ENCODE measurements at places on chromosomes 2 and 18.

DNA sequence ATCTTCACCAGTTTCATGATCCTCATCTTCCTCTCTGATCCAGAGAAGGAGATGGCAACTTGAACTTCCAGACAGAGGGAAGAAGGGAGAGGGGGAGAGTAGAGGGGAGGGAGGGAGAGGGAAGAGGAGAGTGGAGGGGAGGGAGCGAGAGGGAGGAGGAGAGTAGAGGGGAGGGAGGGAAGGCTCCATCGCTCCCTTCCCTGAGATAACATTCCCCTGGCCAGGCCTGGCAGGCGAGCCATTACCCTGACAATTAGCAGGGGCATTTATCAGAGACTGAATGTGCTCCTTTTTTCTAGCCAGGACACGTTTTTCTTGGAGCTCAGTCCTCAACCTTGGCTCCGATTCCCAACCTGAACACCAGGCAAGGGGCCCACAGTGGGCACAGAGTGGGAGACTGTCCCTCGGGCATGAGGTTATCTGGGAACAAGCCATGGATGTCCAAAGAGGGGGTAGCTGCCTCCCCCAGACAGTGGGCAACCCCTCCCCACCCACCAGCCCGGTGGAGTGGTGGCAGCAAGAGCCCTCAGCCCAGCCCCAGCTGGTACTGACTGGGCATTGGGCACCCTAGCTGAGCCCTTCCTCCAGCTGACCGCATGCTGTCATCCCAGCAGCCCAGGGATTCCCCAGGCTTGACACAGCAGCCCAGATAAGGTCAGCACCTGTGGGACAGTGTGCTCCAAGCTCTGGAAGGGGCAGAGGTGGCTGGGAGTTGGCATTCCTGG, 81.8 kb downstream of the TNS1 start:
- no peak for DNase-seq

DNA sequence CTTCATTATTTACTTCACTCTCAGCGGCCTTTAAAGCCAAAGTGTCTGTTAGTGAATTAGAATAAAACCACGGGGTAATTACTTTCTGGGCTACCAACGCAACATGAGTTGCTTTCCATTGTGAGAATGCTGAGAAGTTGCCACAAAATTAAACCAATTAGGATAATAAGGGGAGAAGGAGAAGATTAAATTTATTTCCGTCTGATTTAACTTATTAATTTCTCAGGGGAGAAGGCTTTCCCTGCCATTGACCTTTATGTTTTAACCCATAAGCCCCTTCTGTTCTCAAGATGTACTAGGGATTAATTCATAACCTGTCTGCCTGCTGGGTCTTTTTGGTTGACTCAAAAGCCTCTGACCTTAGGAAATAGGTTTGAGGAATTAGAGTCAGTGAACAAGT, 42.3 kb upstream of the IGFBP5 start:
- peak; percentile 17 for DNase-seq

GRCh38 chr2:54771166-54771885, 47.9 kb downstream of the EML6 start:
- DNase-seq: no peak

DNA sequence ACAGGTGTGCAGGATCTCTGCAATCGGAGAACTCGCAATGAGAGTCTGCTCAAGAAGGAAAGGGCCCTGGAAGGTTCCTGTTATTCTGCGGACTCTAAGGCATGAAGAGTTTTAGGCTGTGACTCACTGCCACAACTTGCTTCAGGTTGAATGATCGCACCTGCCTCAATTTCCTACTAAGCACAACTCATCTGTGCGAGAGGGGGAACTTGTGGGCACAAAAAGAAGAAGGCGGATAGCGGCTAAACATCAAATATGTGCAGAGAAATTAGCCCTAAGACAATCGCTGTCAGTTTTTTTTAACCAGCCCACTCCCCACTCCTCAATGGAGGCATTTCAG, 14.0 kb upstream of the CREG2 start:
- no peak for DNase-seq

DNA sequence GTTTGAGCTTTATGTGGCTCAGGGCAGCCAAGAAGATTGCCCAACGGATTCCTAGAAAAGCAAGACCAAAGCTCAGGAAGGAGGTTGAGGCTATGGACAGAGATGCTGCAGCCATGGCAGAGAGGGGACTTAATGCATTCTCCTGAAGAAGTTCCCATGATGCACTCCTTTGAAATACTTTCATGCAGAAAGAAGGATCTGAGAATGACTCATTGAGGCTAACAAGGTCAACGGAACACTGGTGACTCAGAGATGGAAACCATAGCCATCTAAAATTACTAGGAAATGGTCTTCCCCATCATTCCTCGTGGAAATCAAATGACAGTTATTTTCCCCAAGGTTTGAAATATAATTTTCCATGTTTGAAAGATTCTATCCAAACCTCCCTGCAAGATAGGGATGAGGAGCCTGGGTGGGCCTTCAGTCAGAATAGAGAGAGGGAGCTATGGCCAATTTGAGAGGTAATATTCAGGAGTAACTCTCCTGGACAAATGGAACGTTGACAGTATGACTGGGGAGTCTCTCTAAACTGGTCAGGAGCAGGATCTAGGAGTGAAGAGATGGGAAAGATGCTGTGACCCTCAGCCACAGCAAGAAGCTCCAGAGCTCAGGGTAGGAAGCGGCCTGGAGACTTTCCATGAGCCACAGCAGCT, 63.0 kb downstream of the REEP1 start:
- no peak for DNase-seq

DNA sequence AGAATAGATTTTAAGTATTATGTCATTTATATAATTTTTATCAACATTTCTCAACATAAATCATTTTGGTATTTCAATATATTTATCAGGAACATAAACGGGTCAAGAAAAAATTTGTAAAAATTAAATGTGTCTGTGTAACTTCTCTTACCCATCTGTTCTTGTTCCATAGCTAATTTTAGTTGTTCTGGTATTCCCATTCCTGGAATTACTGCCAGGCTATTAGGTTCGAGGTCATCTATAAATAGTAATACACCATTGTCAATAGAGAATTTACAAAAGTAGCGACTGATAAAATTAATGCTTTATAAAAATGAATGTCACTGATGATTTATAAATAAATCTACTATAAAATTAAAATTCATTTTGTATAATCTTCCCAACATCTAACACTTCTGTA, 21.5 kb downstream of the SFT2D3 start:
- no peak for DNase-seq

DNA sequence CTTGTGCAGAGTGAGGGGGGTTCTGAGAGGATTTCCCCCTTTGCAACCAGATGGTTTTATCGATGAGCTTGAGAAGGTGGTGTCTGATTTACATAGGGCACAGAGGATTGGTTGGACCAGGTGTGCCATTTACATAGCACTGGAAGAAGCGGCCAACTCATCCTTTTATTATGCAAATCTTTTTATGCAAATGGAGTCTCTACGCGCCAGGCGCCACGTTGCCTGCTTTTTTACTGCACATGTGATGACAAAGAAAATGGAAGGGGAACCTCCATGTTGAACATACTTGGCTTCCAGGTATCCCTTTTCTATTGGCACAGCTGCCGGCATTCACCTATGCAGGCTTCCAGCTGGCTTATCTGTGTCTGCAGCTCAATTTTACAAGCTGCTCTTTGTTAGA, 18.4 kb upstream of the TXNL4A start:
- no peak for DNase-seq

- no peak for DNase-seq
Observed at GRCh38 chr2:172624996-172625395, 69.1 kb downstream of the PDK1 start.

DNA sequence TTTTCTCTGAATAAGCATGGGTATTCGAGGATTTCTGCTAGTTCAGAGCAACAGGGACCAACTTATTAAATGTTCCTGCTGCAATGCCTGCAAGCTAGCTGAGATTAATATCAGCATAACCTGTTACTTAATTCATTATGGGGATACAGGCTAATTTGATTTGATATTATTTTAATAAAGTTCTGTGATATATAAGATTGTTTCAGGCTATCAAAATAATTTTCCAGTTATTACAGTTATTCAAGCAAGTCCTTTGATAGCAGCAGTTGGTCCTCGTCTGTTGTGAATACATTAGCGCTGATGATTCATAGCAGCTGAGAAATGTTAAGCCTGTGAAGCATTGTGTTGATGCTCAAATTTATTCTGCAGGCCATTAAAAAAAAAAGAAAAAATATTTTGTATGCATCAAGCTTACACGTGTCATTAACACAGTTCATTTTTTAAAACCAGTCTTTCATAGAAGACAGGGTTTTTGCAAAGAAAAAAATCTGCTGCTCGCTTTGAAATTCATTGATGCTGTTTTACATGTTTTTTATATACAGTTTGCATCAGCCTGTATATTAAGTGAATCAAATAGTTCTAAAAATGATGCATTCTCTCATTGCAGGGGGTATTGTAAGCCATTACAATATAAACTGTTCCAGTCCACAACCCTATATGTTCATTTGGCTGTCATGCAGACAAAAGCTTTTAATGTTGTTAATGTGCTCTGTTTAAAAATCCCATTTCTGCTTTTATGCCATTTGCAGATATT, 482.5 kb downstream of the BCL11A start:
- DNase-seq: no peak

GRCh38 chr2:111061191-111061590, 59.5 kb upstream of the BCL2L11 start:
- no peak for DNase-seq

GRCh38 chr18:39773646-39774045, 2181.4 kb upstream of the PIK3C3 start:
- no peak for DNase-seq

DNA sequence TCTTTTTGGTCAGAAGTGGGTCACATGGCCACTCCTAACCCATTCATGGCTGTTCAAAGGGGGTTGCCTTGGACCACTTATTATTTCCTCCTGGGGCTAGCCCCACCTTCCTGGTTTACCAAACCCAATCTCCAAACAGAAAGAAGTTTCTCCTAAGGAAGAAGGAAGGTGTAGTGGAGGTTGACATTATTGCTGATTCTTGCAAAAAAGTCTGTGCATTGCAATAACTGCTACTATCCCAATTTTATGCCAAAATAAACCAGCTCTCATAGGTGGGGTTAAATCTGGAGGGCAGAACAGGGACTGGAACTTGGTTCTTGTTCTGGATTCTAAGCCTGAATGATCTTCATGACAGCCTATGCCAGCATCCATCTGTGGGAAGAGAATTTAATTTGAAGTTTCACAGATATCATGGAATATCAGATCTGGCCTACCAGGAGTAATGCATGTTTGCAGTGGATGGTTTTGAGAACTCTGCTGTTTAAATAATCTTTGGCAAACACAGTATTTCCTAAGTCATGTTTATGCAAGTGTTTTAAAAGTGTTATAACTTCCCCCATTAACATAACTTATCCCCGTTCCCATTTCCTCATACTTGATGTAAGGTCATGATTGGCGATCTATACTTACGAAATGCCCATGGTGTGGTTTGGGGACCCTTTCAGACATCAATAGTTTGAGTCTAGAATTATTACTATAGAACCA, 11.9 kb downstream of the ANXA4 start:
- no peak for DNase-seq

DNA sequence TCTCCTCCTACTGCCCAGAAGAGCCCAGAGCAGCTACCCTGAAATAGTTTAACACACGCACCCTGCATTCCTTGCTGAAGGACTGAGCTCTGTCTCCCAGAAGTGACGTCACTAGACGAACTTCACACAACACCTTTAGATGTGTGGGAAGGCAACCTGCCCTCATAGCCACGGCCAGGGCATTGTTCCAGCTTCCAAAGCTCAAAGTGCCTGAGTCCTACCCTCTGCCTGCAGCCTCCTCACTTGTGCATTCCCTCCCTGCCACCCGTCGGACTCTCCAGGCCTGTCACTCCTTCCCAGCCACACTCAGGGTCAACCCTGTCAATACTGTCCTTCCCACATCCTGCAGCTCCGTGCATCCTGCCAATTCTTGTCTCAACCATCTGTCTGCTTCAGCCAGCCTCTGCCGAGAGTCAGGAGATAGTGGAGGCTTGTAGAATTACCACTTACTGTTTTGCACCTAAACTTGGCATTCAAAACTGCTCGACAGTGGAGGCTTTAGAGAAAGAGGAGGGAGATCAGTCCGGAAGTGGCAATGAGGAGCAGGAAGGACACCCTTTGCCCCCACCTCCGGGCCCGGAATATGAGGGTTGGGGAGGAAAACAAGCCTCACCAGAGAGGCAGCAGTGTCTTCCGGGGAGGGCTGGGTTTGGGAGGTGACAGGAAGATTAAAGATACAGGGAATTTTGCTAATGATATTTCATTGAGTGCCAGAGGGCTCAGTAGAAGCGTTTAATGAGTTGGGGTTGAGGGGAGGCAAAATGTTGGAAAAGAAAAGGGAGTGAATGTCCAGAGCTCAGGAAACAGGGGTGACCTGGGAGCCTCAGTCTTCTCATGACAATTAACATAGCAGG, 72.3 kb upstream of the ATG16L1 start:
- no peak for DNase-seq

DNA sequence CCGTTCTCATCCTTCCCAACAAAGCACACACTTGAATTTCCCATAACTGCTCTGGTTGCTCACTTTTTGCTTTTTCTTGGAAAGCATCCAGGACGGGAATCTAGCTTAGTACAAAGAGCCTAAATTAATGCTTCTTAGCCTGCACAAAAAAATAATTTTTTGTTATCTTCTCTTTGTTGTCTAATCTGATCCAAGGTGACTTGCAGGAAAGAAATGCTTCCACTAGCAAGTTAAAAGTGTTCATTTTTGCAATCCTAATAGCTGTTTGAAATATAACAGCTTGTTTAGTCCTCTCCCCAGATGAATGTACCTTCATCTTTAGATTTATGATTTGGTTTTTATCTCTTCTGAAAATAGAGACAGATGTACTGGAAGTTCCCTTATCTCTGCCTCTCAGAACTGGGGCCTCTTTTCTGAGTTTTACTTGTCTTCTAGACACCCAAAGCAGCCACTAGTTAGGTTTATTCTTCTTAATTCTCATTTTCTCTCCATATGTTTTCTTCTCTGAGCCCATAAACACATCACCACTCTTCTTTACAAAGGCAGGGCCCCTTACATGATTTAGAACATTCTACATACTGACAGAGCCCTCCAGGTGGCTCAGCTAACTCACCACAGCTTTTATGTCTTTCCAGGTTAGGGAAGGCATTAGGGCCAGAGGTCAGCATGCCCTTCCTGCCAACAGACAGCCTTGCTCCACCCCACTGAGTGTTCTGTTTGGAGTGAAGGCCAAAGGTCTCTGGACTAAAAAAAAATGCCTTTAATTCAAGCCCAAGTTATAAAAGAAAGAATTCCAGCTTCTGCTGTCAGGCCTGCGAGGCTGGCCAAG, 74.7 kb upstream of the MAP4K3 start:
- no peak for DNase-seq

DNA sequence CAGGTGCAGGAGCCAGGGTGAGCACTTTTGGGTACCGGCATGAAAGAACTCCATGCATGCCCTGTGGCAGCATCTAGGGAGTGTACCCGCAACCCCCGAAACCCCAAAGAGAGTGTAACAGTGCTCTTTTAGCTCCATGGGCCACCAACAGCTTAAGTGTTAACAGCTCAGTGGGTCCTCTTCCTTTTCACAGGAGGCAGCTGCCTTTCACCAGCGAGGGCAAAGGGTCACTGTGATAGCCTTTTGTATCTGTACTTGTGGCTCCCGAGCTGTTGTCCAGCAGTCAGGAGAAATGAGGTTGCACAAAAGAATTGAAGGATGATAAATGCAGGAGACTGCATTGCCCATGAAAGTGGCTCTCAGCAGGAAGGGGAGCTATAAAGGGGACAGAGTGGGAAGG, 1166.3 kb upstream of the ACVR2A start:
- no peak for DNase-seq

- no peak for DNase-seq
Observed at GRCh38 chr2:19902216-19902740, 495 bp upstream of the TTC32 start.

All from NCI-H1105 treated with DMSO at 0.1 percent for 48 hours (cell line).